Stimulated activated CD8-positive, alpha-beta memory T cell treated with anti-CD3 and anti-CD28 coated beads, Interleukin-12 subunit alpha, Interleukin-12 subunit beta, amount 100 ng/mL, for 4 hours (primary cell): ENCODE measurements at places on chromosomes 7 and 10.

- no peak for DNase-seq
Measured at GRCh38 chr7:135372222-135372621, 137.7 kb downstream of the CNOT4 start.

- DNase-seq: no peak
Measured at GRCh38 chr7:128948312-128948973, 10.7 kb downstream of the IRF5 start.

DNA sequence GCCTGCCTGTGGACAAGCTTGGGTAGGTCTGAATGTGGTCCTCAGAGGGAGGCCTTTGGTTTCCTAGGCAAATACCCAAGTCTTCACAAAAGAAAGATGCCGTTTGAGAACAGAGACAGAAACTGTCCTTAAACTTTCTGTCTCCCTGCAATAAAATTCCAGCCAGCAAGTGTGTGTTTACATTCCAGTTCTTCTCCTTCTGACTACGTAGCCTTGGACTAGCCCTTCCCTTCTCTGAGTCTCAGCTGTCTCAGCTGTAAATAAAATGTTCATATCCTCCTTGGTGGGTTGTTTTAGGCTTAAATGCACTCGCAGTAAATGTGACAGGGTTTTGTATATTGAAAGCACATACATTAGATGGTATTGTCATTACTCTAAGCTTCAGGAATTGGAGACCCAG is 561.2 kb upstream of the MKI67 start:
- DNase-seq: no peak

- no peak for DNase-seq
Measured at GRCh38 chr10:28481968-28482367, 51.0 kb upstream of the WAC start.

DNA sequence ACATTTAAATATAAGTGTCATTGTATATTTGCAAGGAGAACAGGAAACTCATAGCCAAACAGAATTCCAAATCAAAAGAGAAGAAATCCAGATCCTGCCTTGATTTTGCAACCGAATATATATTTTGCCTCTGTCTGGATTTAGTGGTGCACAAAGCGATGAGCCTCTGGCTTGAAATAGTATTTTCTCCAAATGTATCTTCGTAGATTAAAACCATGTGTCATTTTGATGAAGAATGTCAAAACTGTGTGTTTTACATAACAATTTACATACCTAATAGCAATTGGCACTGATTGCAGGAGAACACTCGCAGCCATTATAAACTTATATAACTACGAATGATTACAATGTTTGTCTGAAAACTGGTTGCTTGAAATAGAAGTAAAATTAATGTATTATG is 156.4 kb downstream of the ARID5B start:
- DNase-seq: no peak

GRCh38 chr7:114843102-114843501 is 78.8 kb upstream of the MDFIC start:
- DNase-seq: no peak

- DNase-seq: no peak
Measured at GRCh38 chr7:129754406-129754805, 142.9 kb downstream of the NRF1 start.

GRCh38 chr7:117146059-117146458 is 176.8 kb downstream of the WNT2 start:
- no peak for DNase-seq

GRCh38 chr10:60473557-60473956 is 83.9 kb upstream of the ANK3 start:
- no peak for DNase-seq

GRCh38 chr10:4822208-4822607 is 3.8 kb upstream of the AKR1E2 start:
- DNase-seq: no peak

- no peak for DNase-seq
Measured at GRCh38 chr10:104300736-104301292, 31.8 kb downstream of the GSTO2 start.

- no peak for DNase-seq
Measured at GRCh38 chr7:34137176-34137575, 231.8 kb downstream of the BMPER start.

GRCh38 chr10:79446758-79447084 is 1.3 kb upstream of the ZCCHC24 start:
- DNase-seq: no peak

GRCh38 chr10:84676536-84676935 is 348.1 kb downstream of the CCSER2 start:
- no peak for DNase-seq

DNA sequence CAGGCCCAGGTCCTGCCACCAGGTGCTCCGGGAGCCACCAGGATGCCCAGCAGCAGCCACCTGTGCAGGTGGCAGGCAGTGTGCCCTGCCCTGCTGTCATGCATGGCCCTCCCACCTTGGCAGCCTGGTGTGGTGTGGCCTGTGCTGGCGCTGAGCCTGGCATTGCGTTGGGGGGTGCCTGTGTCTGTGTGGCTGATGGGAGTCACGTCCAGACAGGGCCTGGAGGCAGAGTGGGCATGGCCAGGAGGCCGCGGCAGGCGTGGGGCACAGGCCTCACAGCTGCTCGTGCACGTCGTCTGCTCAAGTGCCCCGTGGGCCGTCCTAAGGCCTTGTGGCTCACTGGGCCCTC is 8.7 kb downstream of the TTYH3 start:
- DNase-seq: no peak

GRCh38 chr10:129531195-129531968 is 64.3 kb downstream of the MGMT start:
- no peak for DNase-seq

GRCh38 chr7:29288181-29289091 is 93.9 kb downstream of the CHN2 start:
- DNase-seq: no peak

DNA sequence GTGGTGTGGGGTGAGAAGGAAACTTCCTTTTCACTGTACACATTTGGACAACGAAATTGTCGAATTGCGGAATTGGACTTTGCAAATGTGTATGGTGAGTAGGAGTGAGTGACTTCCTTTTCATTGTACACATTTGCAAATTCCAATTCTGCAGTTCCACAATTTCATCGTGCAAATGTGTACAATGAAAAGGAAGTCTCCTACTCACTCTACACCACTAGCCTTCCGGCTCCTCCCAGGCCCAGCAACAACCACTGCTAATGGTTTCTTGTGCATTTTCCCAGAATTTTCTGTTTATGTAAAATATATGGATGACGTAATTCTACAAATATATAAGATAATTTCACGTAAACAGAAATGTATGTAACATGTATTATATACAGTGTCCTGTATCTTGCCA is 118.5 kb downstream of the ARL4A start:
- no peak for DNase-seq

DNA sequence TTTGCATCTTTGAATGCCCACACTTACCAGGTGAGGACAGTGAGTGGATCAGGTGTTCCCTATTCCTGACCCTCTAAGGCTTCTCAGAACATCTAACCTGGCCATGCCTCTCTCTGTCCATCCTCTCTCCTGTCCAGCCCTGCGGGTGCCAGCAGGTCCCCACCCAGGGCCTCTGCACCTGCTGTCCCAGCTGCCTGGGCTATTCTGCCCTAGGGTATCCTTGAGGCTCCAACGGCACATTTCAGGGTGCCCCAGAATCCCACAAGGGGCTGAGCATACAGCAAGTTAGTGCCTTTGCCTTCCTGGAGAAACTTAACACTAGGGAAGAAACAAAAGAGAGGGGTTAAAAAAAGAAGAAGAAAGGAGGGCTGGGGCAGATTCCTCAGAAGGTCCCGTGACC is 107.4 kb downstream of the UNCX start:
- no peak for DNase-seq

DNA sequence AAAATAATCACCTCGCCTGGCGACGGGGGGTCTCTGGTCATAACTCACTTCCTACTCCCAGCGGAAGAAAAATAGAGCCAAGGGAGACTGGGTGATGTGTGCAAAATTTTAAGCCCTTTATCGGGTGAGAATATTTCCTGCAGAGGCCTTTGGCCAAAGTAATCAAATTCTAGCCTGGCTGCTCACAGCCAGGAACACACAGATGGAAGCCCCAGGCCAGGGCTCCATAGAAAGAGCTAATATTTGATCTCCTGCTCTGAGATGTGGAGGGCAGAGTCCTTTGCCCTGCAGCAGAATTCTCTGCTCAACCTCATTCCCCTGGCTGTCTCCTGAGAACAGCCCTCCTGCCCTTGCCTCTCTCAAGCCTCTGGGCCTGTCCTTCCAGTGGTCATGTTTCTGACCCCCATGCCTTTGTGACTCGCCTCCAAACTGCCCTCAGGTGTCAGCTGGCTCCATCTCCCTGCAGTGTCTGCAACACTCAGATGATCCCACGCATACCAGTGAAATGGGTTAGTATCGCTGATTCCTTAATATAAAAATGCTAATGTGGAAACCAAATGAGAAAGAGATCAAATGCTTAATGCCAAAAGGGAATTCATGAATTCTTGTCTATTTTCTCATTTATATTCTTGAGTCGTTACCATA is 34.5 kb downstream of the FRMD4A start:
- no peak for DNase-seq

DNA sequence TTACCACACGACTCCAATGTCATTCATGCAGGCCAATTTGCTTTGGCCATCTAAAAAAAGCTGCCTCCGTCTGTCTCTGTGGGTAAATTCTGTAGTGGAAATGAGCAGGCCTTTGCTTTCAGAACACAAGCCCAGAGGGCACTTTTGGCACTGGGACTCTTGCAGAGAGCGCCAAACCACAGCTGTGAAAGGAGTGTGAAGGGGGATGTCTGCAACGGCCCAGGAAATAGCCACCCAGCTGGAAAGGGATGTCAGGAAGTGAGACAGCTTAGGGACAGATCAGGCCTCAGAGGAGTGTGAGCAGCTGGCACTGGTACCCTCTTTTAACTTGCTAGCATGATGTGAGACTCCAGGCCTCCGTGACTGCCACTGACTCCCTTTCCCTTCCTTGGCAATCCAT is 152.4 kb downstream of the DKK1 start:
- no peak for DNase-seq

- DNase-seq: peak; percentile 7
Measured at GRCh38 chr10:31929261-31930022, 811 bp upstream of the ARHGAP12 start.

- no peak for DNase-seq
Measured at GRCh38 chr10:27225642-27226257, 14.8 kb downstream of the ACBD5 start.

DNA sequence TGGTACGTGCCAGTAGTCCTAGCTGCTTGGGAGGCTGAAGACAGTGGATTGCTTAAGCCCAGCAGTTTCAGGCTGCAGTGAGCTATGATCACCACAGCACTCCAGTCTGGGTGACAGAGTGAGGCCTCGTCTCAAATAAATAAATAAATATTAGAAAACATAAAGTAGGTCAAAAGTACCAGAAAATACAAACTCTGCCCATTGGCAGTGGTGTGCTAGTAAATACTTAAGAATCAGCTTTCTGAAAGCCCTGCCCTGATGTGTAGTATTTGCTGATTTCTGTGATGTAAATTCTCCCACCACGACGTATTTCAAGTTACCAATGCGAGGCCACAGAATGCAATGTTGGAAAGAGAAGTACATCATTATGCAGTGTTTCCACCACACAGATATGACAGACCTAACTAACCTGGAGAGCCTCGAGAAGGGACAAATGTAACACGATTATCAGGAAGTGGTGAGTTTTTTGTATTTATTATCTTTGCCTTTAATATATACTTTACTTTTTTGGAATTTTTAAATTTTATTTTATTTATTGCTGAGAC is 11.8 kb upstream of the MAP3K8 start:
- DNase-seq: no peak

DNA sequence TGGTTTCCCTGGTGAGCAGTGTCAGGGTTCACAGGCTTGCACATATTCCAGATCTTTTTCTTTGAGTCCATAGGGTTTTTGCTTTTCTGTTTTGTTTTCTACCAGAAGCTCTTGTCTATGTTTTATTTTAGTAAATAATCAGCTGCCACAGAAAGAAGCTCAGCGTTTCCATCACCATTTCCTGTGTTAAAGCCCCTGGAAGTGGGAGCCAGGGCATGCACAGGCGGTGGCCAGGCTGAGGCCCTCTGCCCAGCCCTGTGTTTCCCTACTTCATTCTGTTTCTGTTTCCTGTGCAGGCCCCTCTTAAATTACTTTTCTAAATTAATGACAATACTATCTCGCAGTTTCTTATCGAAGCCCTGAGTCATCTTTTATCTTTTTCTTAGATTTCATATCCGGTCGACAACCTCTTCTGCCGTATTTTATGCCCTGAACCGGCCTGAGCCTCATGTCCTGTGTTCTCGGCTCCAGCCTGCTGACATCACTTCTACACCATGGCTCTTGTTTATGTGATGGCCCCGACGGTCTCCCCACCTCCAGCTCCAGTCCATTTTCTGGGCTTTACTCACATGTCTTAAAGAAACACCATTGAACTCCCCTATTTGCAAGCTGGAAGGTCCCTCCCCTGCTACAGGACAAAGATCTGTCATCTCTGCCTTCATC is 442.2 kb downstream of the TCERG1L start:
- no peak for DNase-seq

DNA sequence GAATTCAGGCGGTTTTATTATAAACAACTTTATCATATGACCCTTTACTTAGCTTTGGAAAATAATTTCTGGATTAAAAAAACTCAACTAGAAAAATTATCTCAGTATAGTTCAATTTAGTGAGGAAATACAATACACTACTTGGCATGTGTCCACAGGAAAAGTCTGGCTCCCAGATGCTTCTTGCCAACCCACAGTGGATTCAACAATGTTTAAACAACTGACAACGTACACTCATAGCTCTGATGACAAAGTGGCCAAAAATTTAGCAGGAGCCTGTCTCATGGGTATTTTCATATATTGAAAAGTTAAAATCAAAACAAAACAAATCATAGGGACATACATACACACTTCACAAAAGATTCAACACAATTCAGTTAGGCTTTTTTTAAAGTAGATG is 158.8 kb downstream of the SKAP2 start:
- DNase-seq: no peak

GRCh38 chr7:26681819-26682418 is 182.5 kb downstream of the SKAP2 start:
- DNase-seq: no peak

DNA sequence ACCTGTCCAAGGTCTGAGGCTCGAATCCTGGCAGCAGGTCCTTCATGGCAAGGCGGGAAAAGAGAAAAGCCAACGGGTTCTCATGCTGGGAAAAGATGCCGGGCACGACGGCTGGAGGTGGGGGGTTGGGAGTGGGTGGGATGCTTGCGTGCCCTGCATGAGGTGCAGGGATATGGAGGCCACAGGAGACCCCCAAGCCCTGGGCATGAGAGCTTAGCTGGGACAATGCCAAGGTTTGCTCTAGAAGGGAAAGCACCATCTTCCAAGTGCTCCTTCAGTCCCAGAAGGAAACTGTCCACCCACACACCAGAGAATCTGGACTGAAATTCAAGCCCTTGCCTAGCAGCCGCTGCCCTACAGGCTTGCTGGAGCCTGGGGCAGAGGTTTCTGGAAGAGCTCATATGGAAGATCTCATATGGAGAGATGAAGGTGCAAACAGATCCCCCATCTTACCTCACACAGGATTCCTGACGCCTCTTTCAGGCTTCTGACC is 64.3 kb downstream of the ZRANB1 start:
- DNase-seq: no peak

GRCh38 chr7:229184-229964 is 37.0 kb downstream of the FAM20C start:
- no peak for DNase-seq

- DNase-seq: no peak
Measured at GRCh38 chr7:158415316-158415715, 172.3 kb downstream of the PTPRN2 start.
